ENCODE measurements at places on chromosomes 5 and 9.

DNA sequence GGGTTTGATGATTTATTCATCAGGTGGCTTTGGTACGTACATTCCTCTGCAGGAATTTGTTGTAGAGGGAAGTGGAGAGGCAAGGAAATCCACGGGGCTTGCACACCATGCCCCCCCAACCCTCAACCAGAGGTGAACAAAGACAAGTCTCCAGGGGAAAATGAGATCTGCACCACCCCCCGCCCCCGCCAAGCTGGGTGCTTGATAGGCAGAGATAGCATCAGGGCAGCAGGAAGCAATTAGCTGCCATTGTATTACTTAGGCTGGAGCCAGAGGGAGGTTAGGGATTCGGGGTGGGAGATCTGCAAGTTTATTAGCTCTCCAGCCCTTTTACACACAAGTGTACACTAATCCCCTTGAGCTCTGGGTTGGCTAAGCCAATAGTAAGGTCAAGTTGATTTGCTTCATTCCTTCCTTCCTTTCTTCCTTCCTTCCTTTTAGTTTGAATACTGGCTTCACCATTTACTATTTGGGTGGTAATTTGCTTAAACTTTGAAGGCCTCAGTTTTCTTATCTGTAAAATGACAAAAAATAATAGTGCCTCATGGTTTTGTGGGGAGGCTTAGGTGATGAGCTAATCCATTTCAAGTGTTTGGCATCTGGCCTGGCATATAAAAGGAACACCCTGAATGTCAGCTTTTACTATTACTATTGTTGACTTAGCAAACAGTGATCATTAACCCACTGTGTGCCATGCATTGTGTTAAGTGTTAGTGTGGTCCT, 34.1 kb downstream of the SPRY4 start:
- no peaks in the 10 kb centered on the region for H3K4me1 ChIP-seq
- DNase-seq, result no peak
- no peak overlapping the region for H3K27ac ChIP-seq
- H3K27me3 ChIP-seq, result no peaks in the 10 kb centered on the region
- H3K36me3 ChIP-seq, result no peaks in the 10 kb centered on the region
- no peak overlapping the region for H3K4me3 ChIP-seq

- peaks cover under 1% of the 10 kb centered on the region for H3K4me1 ChIP-seq
- no peaks in the 10 kb centered on the region for H3K36me3 ChIP-seq
- H3K4me3 ChIP-seq, result no peak overlapping the region
- no peak for DNase-seq
Measured at GRCh38 chr9:68919661-68920060, 94.3 kb downstream of the PRKACG start.

GRCh38 chr9:93219692-93220091, 35.8 kb downstream of the WNK2 start:
- no peaks in the 10 kb centered on the region for H3K36me3 ChIP-seq
- H3K27ac ChIP-seq, result peak overlapping the region; percentile 87
- H3K4me3 ChIP-seq, result no peak overlapping the region

DNA sequence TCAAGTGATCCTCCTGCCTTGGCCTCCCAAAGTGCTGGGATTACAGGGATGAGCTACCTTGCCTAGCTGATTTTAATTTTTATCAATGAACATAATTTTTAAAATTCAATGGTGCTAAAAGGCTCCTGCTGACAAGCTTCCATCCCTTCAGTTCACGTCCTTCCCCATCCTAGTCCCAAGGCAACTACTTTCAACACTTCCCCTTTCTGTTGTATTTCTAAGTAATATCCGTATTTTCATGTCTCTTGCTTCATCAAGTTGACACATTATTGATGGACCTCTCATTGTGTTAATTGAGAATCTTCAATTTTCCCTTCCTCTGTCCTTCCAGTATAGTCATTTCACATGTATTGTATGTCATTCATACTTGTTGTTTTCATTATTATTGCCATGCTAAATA, 93.8 kb upstream of the RASGRF2 start:
- H3K4me1 ChIP-seq, result no peaks in the 10 kb centered on the region
- no peaks in the 10 kb centered on the region for H3K27me3 ChIP-seq
- no peak overlapping the region for H3K4me3 ChIP-seq
- H3K27ac ChIP-seq, result no peak overlapping the region
- H3K36me3 ChIP-seq, result no peaks in the 10 kb centered on the region
- DNase-seq, result no peak

DNA sequence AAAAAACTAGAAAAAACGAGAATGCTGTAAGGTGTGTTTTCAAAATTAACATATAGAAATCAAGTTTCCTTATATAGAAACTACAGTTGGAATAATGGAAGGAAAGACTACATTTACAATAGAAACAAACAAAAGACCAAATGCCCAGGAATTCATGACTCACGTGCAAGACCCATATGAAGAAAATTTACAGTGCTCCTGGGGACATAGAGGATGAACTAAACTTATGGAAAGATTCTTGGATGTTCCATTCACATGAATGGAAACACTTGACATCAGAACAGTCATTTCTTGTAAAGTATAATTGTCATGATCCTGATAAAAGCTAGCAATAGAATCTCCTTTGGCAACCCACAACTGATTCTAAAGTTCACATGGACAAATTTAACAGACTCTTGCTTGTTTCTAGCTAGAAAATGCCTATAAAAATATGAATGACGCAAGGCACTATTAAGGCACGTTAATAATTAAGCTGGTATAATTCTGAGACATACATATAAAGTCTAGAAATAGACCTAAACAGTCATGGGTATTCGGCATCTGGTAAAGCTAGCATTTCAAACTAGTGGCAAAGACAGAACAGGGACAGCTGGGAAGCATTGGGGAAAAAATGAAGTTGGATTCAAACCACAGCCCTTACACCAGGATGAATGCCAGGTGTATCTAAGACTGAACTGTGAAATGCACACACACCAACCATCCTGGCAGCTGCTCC, 5.1 kb upstream of the ZFP62 start:
- DNase-seq, result no peak
- peak overlapping the region; percentile 59 for H3K27ac ChIP-seq

DNA sequence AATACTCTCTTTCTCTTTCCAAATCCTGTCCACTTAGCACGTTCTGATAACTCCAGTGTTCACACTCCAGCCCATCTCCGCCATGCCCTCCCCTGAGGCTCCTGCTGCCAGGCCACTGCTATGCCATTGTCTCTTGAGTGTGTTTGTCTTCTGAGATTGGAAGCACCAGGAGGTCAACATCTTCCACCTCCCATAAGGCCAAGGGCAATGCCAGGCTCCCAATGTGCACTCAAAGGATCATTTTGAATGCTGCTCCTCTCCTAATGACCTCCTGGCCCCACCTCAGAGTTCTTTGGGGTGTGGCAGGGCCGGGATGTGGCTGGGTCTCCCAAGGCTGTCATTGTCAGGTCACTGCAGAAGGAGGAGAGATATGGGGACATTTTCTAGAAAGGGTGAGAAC, 19.5 kb downstream of the IGIP start:
- no peak for DNase-seq
- H3K36me3 ChIP-seq, result no peaks in the 10 kb centered on the region
- H3K27ac ChIP-seq, result no peak overlapping the region
- H3K4me3 ChIP-seq, result no peak overlapping the region
- H3K4me1 ChIP-seq, result peaks cover 17% of the 10 kb centered on the region
- H3K27me3 ChIP-seq, result no peaks in the 10 kb centered on the region

- H3K36me3 ChIP-seq, result no peaks in the 10 kb centered on the region
- H3K27ac ChIP-seq, result no peak overlapping the region
- DNase-seq, result peak; percentile 8
- H3K27me3 ChIP-seq, result no peaks in the 10 kb centered on the region
Measured at GRCh38 chr9:89872913-89873707, 268.3 kb downstream of the GADD45G start.

DNA sequence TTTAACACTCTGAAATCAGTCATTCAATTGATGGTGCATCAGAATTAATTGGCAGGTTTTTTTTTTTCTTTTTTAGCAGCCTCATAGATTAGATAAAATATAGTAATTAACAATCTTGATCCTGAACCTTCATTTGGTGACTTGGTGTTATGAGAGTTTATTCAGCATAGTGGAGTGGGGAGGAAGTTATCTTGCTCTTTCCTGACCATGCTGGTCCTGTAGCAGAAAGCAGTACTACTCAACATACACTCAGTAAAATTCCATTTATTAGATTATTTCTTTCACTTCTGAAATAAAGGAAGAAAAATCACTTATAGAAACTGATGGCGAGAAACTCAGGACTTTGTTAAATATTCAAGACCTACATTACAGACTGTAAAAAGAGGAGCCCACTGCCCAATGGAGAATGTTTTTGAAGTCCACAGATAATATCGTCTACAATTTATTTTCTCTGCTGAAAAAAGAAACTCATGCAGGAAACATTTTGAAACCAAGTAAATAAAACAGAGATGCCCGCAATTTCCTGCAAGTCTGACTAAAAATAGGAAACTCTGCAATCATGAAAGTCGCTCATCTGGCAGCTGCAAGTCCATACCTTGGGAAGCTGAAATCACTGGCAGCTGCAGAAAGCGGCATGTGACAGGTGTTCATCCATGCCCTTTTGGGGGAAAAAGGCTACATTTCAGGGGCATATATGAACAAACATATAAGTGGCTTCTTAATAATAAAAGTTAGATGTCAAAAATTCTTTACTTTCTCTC, 233.2 kb upstream of the RFX3 start:
- no peak overlapping the region for H3K27ac ChIP-seq
- H3K36me3 ChIP-seq, result no peaks in the 10 kb centered on the region
- H3K4me1 ChIP-seq, result peaks cover 18% of the 10 kb centered on the region
- no peak for DNase-seq
- no peak overlapping the region for H3K4me3 ChIP-seq
- no peaks in the 10 kb centered on the region for H3K27me3 ChIP-seq

DNA sequence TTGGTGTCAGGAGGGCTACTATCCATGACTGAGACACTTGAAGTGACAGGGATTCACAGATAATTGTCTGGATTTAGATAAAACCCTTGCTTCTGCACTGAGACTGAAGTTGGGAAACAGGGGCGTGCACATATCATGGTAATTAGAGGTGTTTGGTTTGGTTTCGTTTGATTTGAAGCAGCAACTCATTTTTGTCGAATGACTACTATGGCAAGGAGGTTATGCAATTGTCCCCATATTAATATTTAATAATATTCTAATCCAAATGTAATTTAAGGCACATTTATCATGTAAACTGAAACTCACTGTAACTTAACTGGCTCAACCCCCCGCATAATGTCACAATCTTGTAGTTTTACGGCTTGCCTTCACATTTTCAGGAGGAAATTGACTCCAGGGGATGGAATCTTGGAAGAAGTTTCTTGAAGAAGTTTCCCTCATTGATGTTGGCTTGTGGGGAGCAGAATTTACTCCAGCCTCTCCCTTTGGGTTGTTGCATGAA, 12.5 kb downstream of the ZNF366 start:
- H3K27ac ChIP-seq, result no peak overlapping the region
- no peaks in the 10 kb centered on the region for H3K36me3 ChIP-seq
- no peak for DNase-seq
- H3K4me1 ChIP-seq, result no peaks in the 10 kb centered on the region

DNA sequence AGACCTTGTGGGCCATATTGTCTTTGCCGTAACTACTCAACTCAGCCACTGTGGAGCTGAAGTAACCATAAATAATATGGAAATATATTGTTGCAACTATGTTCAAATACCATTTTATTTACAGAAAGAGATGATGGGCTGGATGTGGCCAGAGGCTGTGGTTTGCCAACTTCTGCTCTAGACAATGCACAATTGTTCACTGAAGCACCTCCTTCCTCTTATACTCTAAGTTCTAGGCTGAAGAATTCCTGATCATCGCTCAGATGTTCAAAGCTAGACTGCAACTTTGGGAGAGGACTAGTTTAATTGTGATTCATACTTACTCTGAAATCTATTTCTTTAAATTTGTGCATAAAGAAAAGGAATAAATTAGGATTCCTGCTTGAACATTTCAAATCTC, 245.0 kb downstream of the TAF11L14 start:
- no peaks in the 10 kb centered on the region for H3K27me3 ChIP-seq
- H3K36me3 ChIP-seq, result no peaks in the 10 kb centered on the region
- no peak for DNase-seq
- H3K27ac ChIP-seq, result no peak overlapping the region
- no peaks in the 10 kb centered on the region for H3K4me1 ChIP-seq

- no peaks in the 10 kb centered on the region for H3K36me3 ChIP-seq
- H3K27ac ChIP-seq, result no peak overlapping the region
- H3K27me3 ChIP-seq, result no peaks in the 10 kb centered on the region
- DNase-seq, result no peak
- H3K4me1 ChIP-seq, result no peaks in the 10 kb centered on the region
Measured at GRCh38 chr5:33046091-33046490, 335.0 kb downstream of the NPR3 start.

DNA sequence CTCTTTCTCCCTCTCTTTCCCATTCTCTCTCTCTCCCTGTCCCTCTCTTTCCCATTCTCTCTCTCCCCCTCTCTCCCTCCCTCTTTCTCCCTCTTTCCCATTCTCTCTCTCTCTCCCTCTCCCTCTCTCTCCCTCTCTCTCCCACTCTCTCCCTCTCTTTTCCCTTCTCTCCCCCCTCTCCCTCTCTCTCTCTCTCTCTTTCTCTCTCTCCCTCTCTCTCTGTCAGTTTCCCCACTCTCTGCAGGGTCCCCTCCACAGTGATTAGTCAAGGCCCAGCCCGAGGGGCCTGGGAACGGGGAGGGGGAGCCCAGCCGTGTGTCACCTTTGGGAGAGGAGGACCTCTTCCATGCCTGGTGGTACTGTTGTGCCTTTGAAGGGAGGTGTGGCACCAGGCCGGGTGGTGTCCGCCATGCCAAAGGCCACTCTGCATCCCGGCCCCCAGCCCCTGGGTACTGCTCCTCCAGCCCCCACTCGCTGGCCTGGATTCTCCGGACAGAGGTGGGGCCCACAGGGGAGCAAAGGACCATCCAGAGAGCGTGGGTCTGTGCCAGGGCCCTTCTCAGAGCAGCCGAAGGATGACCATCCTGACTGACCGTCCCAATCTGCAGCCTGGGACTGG, 25.4 kb downstream of the KCNT1 start:
- H3K4me1 ChIP-seq, result no peaks in the 10 kb centered on the region
- H3K4me3 ChIP-seq, result no peak overlapping the region
- no peaks in the 10 kb centered on the region for H3K36me3 ChIP-seq
- no peak overlapping the region for H3K27ac ChIP-seq
- DNase-seq, result no peak
- H3K27me3 ChIP-seq, result no peaks in the 10 kb centered on the region

- no peaks in the 10 kb centered on the region for H3K4me1 ChIP-seq
- H3K27me3 ChIP-seq, result no peaks in the 10 kb centered on the region
- no peak overlapping the region for H3K27ac ChIP-seq
- no peak overlapping the region for H3K4me3 ChIP-seq
- no peaks in the 10 kb centered on the region for H3K36me3 ChIP-seq
Measured at GRCh38 chr5:91486638-91487037, 103.5 kb upstream of the ARRDC3 start.

DNA sequence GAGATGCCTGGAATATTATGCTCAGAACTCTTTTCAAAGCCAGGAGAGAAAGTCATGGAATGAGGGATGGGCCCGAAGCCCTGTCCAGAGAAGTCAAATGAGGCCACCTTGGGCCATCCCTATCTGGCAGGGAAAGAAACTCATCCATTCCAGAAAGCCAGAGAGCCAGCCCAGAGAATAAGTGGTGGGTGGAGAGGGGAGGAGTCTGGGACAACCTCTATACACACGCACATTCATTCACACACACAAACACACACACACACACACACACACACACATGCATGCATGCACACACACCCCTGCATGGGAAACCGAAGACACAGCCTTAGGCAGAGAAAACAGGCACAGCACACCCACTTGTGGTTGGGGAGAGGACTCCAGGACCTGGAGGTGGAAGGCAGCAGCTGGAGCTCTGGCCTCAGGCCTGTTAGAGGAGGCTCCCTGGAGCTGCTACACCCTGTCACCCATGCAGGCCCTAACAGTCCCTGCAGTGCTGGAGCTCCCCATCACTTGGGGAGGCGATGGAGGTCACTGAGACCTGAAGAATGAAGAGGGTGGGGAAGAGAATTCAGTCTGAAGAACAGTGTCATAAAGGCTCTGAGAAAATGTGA, 38.0 kb downstream of the TGFBI start:
- H3K27me3 ChIP-seq, result no peaks in the 10 kb centered on the region
- peak; percentile 35 for DNase-seq
- H3K36me3 ChIP-seq, result no peaks in the 10 kb centered on the region
- no peak overlapping the region for H3K27ac ChIP-seq
- H3K4me1 ChIP-seq, result no peaks in the 10 kb centered on the region
- no peak overlapping the region for H3K4me3 ChIP-seq
